ENCODE measurements at places on chromosomes 7 and 10.

DNA sequence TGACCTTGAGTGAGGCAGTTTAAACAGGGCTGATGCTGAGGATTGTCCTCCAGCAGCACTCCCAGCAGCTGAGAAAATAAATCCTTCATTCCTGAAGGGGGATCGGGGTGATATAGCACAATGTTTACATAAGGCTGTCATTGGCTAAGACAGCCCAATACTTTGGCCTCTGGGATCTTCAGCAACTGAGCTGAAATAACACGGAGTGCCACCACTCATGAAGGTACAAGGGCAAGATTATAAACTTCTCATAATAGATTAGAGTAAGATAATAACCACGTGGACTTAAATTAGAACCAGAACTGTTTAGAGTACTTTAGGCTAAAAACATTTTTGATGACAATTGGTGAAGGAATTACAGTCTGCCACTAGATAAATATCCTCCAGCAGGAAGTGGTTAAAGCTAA is 70.0 kb upstream of the PAPSS2 start:
- no peak for DNase-seq

- no peak for DNase-seq
Observed at GRCh38 chr10:87560495-87561129, 55.9 kb downstream of the MINPP1 start.

- no peak for DNase-seq
Observed at GRCh38 chr7:40194745-40195144, 59.9 kb downstream of the SUGCT start.

DNA sequence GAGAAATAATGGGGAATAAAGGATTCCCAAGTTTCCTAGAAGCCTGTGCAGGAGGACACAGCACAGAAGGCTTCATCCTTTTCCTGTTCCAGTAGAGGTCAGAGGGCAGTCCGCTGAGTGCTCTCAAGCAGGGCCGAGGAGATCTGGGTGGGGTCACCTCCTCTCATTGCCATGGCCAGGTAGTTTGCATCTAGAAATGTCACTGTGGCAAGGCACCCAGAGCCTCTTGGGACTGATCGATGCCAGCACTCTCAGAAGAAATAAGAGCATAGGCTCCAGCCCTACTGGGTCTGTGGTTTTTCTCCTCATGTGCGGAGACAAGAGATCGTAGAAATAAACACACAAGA is 7.9 kb downstream of the NUB1 start:
- DNase-seq, result no peak

DNA sequence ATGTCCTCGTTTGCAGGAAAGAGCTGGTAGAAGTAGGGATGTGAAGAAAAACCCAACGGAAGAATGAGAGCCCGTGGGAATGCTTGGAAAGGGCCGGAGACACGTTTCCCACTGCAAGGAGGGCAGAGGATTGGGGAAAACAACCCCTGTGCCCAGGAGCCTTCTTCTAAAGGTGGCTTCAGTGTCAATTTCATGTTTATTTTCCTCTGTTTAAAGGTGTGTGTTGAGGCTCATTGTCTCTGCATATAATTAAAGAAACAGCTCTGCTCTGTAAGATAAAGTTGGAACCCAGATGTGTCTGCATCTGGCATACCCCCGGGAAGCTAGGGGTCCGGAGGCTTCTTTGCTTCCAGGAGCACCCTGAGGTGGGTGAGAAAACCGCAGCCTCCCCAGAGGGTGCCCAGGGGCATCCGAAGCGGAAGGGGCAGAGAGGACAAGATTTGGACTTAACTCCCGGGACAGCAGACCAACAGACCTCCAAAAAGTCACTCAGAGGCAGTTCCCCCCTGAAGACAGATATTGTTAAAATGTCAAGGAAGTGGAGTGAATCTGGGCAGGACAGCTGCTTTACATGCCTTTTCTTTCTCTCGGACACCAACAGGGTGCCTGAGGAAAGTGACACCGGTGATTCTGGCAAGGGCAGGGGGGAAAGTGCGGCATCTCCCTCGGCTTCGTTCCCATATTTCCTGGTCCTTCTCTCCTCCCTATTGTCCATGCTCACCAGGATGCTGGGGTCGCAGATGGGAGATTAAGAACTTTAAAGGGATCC is 8.6 kb upstream of the GATA3 start:
- DNase-seq, result peak; percentile 63

GRCh38 chr7:37081436-37081835 is 357.1 kb upstream of the AOAH start:
- no peak for DNase-seq

DNA sequence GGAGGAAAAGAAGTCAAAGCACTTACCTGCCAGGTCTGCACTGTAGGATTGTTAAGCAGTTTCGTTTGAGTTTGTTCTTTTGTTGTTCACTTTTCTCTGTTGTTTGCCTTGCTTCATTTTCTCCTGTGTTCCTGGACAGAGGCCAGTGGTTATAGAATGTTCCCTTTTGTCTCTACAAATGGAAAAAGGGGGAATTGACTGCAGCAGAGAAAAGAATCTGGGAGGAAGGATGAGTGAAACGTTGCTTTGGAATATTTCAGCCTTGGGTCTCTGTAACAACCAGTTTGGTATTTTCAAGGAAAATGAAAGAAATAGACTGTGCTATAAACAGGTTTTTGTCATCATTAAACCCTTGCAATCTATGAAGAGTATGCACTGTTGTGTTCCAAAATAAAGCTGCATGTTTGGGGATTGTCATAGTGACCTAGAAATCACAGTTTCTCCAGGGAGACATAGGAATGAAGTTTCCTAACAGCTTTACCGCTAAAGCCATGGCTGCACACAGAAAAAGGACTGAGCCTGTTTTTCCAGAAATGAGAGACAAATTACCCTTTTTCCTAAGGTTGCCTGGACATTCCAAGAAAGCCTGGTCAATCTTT is 60.8 kb upstream of the HABP2 start:
- no peak for DNase-seq

GRCh38 chr7:2474224-2474623 is 2.0 kb downstream of the GRIFIN start:
- no peak for DNase-seq

- no peak for DNase-seq
Observed at GRCh38 chr7:90472805-90473540, 3.5 kb downstream of the PTTG1IP2 start.

GRCh38 chr7:327233-327931 is 37.4 kb downstream of the FOXL3 start:
- no peak for DNase-seq

- DNase-seq, result peak; percentile 42
Observed at GRCh38 chr10:86109421-86109820, 257.2 kb downstream of the GRID1 start.

DNA sequence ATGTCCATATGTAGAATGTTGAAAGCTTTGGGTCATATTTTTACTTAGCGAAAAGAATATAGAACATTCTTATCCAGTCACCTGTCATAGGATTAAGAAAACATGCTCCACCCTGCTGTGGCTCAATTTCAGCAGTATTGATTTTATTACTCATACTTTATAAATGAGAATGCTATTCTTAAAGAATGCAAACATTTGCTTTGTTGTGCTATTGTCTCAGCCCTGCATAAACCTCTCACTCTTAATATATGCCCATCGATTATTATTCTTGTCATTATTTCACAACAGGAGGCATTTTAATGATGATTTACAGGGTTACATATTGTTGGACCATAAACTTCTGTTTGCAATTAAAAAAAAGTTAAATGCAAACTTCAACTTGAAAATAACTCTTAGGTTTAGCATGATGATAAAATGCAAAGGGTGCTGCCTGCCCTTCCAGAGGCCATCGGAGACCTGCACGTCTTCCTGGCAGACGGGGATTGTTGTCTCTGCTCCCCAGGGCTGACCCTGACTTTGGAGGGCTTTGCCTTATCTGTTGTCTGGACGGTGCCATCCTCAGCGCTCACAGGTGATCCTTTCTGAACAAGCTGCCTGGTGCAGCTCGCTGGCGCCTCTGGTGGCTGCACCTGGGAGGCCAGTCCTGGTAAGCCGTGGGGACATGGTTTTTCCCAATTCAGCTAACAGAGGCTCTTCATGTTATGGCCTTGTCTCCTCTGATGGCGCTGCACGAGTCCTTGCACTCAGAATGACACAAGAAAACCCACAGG is 50.0 kb upstream of the SHH start:
- peak; percentile 27 for DNase-seq

DNA sequence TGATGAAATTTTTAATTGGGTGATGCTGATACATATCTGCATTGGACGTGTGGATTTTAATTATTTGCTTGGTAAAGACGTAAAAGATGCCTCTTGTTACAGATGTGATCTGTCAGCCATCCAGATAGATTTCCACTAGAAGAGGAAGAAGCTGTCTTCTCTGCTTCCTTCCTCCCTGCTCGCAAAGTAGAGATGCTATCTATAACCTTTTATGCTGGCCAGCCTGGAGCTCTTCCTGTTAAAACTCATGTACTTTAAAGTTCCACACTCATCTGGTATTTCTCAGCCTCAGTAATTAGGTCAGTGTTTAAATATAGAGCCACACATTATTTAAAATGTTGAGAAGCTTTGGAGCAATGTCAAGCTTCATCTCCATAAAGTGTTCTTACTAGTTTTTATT is 51.2 kb upstream of the TMEM229A start:
- no peak for DNase-seq

- no peak for DNase-seq
Observed at GRCh38 chr10:110989016-110989415, 69.6 kb downstream of the SHOC2 start.

GRCh38 chr10:100826031-100826651 is 80.8 kb downstream of the PAX2 start:
- DNase-seq, result no peak

GRCh38 chr10:116892907-116893685 is 43.8 kb downstream of the ENO4 start:
- DNase-seq, result no peak

- no peak for DNase-seq
Observed at GRCh38 chr7:104795616-104796398, 218.2 kb upstream of the KMT2E start.

DNA sequence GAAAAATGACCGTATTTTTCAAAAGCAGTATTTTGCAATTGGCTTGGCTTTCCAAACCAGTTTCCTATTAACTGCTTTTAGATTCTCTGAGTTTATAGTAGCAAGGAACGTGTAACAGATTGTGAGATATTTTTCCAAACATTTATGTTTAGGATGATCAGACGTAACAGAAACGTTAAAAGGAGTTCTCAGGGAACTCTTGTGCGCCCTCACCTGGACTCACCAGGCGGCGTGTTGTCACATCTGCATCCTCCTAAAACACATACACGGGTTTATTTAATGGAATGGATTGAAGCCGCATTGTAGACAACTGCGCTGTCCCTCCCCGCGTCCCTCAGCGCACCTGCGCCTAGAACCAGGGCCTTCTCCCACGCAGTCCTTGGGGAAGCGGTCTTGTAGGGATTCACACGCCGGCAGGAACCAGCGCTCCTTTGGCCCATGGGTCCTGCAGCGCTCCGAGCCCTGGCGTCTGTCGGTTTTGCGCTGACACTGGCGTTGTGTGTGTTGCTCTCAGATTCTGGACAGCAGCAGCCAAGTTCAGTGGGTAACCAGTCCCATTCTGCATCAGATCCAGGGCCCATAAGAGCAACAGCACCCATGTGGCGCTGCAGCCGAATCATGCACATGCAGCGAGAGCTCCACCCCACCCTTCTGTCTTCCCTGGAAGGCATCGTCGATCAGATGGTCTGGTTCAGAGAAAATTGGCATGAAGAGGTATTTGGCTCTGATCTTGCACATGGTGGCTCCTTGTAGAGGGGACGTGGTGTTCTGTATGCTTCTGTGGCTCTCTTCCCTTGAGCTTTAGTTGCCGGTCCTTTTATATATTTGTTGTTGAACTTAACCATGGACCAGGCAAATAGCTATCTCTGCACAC is 114.9 kb downstream of the TRRAP start:
- DNase-seq, result peak; percentile 50

GRCh38 chr7:33705333-33705833 is 200.0 kb upstream of the BMPER start:
- no peak for DNase-seq

- no peak for DNase-seq
Observed at GRCh38 chr10:78915190-78915518, 153.6 kb upstream of the ZMIZ1 start.

DNA sequence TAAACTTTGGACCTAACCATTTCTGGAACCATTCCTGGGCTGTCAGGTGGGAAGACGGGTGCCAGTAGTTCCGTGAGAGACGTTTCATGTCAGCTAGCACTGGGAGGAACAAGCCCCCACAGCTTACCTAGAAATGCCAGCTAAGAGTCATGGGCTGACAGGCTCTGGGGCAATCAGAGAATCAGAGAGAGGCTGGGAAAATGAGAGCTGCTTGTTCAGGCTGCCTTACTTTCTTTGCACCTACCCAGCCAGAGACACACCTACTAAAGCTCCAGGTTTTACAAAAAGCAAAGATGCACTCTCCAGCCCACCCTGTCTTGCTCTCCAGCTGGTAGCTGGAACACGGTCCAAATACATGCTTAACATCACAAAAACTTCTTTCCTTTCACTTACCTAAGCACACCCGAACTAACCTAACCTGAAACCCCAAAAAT is 688 bp downstream of the PTN start:
- DNase-seq, result no peak

GRCh38 chr10:34097682-34098081 is 717.4 kb downstream of the PARD3 start:
- DNase-seq, result no peak

- DNase-seq, result no peak
Observed at GRCh38 chr7:55147736-55148135, 128.9 kb downstream of the EGFR start.

DNA sequence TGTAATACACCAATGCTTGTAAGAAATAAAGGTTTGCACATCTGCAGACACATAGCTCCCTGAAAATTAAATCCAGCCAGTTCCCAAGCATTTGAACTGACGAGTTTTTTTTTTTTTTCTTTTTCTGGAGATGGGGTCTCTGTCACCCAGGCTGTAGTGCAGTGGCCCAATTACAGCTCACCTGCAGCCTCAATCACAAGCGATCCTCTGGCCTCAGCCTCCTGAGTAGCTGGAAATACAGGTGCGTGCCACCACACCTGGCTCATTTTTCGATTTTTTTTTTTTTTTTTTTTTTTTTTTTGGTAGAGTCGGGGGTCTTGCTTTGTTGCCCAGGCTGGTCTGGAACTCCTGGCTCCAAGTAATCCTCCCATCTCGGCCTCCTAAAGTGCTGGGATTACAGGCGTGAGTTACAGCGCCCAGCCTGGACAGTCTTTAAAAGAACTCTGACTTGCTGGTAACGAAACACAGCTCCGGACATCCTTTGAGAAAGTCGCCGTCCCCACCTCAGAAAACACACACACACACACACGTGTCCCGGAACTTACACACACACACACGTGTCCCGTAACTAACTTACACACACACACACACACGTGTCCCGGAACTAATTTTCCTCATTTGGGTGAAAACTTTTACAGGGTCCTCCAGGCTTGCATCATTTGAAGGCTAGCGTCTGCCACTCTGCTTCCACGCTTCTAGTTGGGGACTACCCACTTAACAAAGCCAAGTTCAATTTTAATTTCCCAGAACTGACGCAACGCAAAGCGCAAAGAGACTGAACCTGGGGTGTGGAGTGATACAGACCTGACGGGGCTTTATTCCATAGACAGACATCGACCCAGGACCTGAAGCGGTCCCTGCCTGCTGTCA is 18.6 kb downstream of the OCM2 start:
- DNase-seq, result peak; percentile 65

- DNase-seq, result no peak
Observed at GRCh38 chr7:46003896-46004875, 83.1 kb upstream of the IGFBP3 start.
